ENCODE measurements at places on chromosomes 1 and 21.

- peak; percentile 69 for DNase-seq
Measured at GRCh38 chr1:37945743-37946702, 830 bp downstream of the INPP5B start.

DNA sequence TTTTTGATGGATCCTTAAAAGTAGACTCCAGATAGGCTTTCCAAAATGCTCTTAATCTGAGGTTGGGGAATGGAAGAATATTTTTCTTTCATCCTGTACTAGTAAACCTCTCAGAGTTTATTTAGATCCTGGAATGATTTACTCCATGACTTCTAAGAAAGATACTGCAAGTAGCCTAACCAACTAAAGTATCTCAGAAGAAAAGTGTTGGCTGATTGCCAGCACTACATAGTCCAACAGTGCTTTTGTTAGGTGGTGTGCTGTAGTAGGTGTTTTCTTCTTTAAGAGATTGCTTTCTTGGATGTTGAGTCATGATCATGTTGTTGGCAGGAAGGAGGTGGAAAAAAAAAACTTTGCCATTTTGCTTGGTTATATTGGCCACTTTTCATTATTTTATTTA, 119.8 kb downstream of the OSBPL9 start:
- DNase-seq = no peak

- no peak for DNase-seq
Measured at GRCh38 chr1:58687516-58687915, 12.3 kb downstream of the MYSM1 start.

- no peak for DNase-seq
Measured at GRCh38 chr1:58887059-58887458, 103.2 kb upstream of the JUN start.

- DNase-seq = peak; percentile 71
Measured at GRCh38 chr1:10380594-10381275, 18.1 kb upstream of the PGD start.

DNA sequence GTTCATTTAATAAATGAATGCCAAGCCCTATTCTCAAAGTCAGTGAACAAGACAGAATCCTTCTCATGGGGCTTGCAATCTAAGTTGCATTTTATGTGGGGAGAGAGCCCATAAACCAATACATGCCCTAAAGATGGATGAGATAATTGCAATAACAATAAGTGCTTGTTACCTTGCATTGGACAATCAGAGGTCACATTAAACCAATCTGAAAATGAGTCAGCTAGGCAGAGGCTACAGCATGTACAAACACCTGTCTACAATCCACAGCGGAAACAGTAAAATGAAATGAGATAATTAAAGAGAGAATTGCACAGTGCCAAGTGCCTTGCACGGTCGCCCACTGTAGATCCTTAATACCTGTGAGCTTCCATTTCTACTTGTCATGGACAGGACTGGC, 7.4 kb upstream of the IGFN1 start:
- DNase-seq = no peak

GRCh38 chr1:26833432-26834405, 7.2 kb downstream of the ZDHHC18 start:
- DNase-seq = no peak

DNA sequence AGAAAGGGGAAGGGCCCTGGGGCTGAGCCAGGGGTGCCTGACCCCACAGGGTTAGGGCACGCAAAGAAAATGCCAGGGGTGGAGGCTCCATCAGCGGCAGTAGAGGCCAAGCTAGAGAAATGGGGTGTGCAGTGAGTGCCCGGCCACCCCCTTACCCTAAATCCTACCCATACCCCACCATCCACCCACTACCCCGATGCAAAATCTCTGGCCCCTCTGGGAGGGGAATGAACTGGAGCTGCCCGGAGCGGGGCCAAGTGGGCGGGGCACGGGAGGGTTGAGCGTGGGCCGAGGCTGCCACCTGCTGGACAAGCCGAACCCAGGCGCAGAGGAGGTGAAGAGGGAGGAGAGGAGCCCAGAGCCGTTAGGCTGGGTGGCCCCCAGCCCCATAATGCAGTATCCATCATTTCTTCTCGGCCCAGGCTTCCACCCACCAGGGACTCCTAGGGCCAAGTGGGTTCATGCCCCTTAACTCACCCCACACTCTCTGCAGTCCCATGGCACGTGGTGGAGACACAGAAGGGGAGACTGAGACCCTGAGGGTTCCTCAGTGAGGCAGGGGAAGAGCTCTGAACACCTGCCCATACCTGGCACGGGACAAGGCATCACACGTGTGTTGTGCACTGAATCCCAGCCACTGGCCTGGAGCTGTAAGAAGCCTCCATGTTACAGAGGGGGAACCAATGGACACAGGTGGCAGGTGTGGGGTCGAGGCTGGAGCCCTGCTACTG, 1.4 kb upstream of the C1QC start:
- no peak for DNase-seq

DNA sequence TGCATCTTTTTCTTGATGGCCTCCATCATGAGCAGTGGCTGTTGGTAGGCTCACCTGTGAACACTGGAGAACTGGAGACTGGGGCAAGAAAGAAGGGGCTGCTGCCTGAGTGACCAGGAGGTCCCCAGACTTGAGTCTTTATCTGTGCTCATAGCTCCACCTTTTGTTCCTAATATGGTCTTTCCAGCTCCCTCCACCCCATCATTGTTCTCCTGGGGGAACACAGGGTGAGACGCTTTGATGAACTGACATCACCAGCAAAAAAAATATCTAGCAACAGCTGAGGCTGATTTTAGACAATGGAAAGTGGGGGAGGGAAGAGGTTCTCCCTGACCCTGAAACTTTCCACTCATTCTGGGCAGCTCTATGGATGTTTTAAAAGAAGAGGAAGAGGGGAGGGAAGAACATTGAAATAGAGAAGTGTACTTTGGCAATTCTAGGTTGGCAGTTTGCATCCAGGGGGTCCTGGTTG, at the start of gene TPM3:
TSS of gene TPM3 (minus strand) at position 111 of the 472 bp plus-strand sequence. CDS start at position 29, 82 bp downstream.
- no peak for DNase-seq

- DNase-seq = no peak
Measured at GRCh38 chr21:46411236-46411635, 47.5 kb upstream of the DIP2A start.

DNA sequence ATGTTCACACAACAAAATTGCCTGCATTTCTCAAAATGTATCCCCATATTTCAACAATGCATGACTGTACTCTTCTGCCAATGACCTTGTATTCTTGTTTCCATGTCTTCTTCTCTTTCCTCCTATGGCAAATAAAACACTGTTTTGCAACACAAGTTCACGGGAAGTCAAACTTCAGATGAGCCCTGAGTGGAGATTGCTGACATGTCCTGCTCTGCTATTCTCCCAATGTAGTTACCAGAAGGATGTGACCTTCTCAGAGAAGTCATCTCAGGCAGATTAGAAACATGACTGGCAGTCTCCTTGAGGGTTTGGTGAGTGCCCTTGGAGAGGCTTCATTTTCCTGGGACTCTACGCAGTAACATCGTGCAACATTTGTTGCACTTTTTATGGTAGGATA, 15.6 kb downstream of the FCGR2B start:
- DNase-seq = no peak

GRCh38 chr1:159938211-159938852, 7.1 kb downstream of the IGSF9 start:
- DNase-seq = no peak

GRCh38 chr1:61102621-61103020, 20.3 kb downstream of the NFIA start:
- DNase-seq = no peak

DNA sequence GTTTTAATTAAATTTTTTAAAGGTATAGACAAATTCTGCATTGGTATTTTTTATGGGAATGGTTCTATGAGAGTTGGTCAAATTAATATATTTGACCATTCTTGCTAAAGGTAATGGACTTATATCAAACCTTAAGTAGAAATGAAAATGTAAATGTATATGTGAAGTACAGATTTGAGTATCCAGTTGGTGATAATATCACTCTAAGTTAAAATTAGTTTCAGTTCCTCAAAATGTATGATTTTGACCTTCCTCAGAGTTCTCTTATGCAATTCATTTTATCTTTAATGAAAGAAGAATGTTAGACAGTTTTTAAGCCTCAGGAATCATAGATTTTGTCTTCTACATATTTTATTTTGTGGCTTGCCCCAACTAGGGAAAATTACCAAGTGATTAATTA, 1291.5 kb upstream of the B3GALT2 start:
- DNase-seq = no peak

DNA sequence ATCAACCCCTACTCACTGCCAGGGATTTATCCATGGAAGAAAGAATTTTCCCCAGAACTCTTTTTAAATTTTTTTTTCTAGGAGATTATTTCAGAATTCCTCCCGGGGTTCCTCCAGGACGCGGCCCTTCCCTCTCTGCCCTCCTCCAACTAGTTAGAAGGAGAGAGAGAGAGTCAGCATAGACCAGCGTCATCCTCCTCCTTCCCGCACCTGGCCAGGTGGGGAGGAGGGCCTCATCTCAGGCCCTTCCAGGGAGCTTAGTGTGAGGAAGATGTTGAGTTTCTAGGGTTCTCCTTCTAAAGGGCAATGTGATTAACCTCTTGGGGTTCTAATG, 63.6 kb downstream of the CDK18 start:
- DNase-seq = no peak

- no peak for DNase-seq
Measured at GRCh38 chr1:151942882-151943281, 33.6 kb upstream of the THEM4 start.

DNA sequence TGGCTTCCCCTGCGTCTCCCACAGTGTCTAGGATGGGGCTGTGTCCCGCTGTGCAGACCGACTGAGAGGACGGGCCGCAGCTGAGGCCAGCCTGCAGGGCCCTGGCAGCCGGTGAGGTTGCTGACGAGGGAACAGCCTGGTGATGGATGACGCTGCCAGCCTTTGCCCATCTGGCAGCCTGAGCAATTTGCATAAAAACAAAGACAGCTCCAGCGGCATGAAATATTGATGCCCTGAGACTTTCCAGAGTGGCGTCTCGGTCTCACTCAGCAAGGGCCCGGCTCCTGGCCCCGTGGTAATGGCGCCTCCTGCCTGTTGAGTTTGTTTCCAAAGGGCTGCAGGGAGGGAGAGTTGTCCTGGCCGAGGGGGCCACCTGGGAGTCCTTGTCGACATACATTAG, 19.1 kb upstream of the KCNA10 start:
- no peak for DNase-seq

- DNase-seq = no peak
Measured at GRCh38 chr1:42817440-42817767, 207 bp upstream of the SVBP start.

DNA sequence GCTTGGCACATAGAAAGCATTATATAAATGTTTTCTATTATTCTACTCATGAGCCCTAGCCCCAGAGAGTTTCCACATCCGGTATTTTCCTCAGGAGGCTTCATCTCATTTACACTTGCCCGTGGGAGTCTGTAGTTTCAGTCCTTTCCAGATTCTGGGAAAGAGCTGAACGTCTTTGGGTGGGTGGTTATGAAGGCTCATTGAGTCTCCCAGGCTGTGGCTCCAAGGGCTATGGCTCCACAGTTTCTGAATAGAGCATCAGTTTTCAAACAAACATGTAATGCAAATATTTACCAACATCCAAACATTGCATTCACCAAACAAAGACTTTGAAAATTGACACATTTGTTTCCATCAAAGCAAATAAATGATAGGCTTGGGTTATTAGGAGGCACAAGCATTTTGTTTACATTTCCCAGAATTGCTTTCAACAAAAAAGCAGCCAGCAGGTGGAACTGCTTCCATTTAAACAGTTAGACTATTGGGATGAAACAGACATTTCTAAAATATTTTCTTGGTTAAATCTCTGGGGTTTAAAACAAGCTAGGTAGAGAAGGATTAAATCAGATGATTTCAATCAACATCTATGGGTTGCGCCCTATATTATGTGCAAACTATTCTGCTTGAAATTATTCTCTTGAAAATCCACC, 1.3 kb upstream of the LEMD1 start:
- DNase-seq = no peak

GRCh38 chr1:201026836-201027235, 3.3 kb upstream of the KIF21B start:
- DNase-seq = no peak

DNA sequence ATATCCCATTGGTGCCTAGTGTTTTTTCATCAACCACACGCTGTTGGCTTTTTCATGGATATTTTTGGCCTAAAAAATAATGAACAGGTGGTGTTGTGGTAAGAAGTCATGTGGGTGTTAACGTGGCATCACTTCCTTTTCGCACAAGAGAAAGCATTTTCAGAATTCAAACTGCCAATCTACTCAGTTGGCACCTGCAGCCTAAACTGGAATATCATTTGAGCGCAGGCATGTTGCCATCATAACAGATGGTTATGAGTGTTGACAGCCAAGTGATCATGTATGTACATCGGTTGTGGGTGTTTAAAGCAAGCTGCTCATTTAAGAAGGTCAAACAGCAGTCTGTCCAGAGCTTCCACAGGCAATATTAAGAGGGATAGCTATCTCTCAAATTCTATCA, 1963.0 kb downstream of the NCAM2 start:
- no peak for DNase-seq

GRCh38 chr1:54812801-54813484, 11.8 kb upstream of the TTC22 start:
- DNase-seq = no peak

DNA sequence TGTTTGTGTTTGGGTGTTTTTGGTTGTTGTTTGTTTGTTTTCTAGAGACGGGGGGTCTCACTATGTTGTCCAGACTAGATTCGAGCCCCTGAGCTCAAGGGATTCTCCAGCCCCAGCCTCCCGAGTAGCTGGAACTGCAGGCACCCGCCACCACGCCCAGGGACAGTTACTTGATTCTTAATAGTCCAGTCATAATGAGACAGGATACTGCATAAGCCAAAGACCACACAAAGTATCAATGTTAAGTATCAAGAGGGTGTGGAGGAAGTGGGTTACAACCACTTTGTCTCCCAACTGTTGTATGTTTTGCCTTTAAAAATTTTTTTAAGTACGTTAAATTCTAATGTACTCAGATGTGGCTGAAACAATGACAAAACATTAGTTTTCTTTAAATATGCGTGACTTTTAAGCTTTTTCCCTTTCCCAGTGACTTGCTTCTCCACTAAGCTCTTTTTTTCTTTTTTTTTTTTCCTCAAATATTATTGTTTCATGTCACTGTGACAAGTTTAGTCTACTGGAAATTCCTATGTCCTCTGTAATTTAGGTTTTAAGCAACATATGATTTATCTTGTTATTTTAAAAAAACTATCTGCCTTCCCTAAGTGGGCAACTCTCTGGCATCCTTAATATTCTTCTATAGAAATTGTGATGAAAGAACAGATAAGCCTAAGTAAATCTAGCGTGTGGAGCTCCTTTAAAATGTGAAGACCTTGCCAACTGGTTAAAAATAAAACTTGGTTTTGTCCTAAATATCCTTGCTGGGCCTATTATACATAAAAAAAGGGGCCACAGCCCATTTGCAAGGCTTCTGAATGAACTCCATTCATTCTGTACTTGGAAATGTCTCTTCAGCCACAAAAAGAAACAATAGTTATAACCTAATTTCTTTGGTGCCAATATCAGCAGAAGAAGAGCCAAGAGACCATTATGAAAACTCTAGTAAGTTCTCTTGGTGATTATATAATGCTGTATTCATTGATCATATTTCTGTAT, 56.2 kb upstream of the DPH5 start:
- DNase-seq = no peak

Measured in AG04449 (cell line).